ENCODE measurements at places on chromosomes 3 and 15.
A peak's percentile ranks its signal among the peaks of the same experiment; 100 is the strongest.

DNA sequence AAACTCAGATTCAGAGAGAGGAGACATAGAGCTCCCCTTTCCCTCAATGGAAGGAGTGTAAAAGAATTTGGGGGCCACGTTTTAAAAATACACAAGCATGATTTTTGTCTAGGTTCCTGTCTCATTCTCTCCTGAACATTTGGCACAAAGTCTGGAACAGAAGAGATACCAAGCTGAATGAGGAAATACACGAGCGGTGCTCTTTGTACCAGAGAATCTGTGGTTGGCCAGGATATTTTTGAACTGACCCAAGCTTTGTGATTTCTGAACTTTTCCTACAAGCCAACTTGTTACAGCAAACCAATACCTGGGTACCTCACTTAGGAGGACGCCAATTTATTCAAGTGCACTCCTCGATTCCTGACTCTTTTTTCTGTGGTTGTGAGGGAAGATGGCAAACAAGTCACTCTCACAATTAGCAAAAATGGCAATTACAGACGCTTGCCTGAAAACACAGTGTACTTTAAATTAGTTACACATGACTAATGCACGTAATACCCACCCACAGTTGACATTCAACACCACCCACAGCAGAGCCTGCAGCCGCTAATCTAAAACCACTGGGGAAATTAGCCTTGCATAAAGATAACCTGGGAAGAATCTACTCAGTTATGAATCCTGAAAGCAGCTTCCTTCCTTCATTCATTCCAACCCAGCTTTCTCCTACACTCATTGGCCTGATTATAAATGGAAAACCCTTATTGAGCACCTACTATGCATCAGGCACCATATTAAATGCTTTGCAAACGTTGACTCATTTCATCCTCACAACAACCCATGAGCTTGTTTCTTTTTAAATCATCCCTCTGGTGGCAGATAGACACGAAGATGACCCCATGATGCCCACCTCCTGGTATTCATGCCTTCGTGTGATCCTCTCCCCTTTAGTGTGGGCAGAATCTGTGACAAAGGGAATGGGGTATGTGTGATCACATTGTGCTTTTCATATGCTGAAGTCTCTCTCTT is 293.5 kb downstream of the KBTBD8 start:
- no peak for DNase-seq

- DNase-seq = no peak
These were observed 370.4 kb upstream of the CDIN1 start for GRCh38 chr15:36208868-36209582.

DNA sequence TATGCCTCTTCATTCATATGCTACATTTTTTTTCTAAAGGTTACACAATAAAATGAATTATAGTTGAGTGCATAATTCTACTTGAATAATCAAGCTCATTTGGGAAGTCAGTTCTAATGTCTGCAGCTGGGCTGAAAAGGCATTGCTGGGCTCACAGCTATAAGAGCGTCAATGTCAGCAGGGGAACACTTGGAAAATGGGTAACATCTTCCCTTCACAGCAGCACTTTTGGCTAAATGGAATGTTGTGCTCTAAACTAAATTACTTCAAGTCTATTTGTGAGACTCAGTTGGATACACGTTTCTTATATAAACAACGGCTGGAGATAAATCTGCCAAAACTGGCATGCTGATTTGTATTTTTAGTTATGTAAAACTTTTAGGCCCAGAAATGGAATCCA is 357.8 kb downstream of the TBL1XR1 start:
- no peak for DNase-seq

- no peak for DNase-seq
These were observed 15.6 kb upstream of the RAF1 start for GRCh38 chr3:12679468-12679867.

DNA sequence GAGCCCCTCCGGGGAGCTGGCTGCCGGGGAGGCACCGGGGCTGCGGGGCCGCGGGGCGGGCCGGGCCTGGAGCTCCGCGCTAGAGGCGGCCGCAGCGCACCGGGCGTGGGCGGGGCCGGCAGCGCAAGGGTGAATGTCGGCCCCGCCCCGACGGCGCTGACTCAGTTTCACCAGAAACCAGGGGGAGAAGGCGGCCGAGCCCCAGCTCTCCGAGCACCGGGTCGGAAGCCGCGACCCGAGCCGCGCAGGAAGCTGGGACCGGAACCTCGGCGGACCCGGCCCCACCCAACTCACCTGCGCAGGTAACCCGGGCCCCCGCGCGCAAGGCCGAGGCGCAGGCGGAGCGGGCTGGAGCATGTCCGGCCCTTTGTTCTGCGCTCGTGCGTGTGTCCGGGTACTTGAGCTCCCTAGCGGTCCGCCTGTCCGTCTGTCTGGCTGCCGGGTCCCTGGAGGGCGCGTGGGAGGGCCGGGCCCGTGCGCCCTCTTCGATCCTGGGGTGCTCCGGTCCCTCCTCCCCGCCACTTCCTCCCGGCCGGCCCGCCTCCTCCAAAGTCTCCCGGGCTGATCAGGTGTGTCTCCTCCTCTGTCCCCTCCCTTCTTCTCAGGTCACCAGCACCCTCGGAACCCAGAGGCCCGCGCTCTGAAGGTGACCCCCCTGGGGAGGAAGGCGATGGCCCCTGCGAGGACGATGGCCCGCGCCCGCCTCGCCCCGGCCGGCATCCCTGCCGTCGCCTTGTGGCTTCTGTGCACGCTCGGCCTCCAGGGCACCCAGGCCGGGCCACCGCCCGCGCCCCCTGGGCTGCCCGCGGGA is at the start of gene SPINT1:
SPINT1 (plus strand) TSS at position 164 of the 811 bp plus-strand sequence; CDS start at position 671, 507 bp downstream.
- no peak for DNase-seq

- DNase-seq = no peak
These were observed 374.3 kb downstream of the RBMS3 start for GRCh38 chr3:29655015-29655747.

DNA sequence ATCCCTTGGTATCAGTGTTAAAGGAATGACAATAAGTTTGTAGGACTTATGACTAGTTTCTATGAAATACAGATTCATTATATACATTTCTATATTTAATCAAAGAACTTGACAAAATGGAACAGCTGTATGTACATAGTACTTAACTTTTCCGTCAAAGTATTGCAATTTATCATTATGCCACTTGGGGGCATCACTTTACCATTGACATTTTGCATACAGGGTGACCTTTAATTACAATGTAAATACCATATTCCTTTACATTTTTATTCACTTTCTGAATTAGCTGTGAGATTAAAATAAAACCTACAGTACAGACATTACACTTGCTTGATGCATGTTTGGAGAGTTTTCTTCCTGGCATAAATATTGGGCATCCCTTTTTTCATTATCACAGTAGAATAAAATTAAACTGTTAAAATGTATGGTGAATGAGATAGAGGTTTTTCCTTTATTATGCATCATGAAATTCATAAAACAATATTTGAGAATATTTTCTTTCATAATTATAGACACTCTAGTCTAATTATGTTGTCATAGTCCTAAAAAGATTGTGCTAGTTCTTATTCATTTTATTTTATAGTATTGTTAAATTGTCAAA is 6.9 kb downstream of the NEK11 start:
- DNase-seq = peak; percentile 15

DNA sequence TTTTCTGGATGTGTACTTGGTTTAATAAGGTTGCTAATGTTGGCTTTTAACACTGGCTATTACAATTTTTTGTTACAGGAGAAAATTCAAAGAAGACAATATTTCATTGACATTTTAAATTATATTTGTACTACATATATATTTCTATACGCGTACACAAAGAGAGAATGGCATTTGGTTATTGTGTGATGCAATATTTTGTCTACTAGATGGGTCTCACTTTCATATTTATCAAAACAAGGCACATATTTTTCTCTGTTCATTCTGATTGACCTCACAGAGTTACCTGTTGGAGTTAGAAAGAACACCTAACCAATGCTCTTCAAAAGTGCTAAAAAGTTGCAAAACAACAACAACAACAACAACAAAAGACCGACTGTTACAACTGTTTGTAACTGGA is 50.2 kb upstream of the VGLL3 start:
- no peak for DNase-seq

DNA sequence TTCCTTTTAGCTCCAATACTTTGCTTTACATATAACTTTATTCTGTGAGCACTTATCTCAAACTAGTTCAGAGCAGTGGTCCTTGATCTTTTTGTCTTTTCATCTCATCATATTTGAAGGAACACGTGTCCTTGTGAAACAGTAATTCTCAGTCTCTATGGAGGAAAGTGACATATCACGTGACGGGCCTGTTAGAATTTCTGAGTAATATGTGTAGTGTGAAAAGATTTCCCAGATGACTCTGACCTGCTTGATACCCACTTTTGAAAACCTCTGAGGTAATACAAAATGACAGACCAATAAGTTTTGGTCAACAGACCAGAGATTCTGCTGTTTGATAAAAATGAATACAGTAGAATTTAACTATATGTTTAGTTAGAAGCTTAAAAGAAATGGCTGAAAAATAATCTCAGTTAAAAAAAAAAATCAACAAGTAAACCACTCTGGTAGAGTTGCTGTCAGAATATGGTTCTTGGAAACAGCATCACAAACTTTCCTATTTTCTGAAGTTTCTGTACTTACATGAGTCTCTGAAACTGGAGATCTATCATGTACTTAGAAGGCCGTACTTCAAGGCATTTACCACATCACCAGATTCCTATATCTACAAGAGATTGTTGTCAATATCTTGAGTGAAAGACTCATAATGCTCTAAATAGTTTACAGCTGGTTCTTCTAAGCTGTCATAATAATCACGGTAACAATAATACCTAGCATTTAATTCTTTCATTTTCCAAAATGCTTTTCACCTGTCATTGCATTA is 590.2 kb upstream of the TBL1XR1 start:
- DNase-seq = no peak

GRCh38 chr15:70344666-70345065 is 246.9 kb upstream of the TLE3 start:
- peak; percentile 69 for DNase-seq

DNA sequence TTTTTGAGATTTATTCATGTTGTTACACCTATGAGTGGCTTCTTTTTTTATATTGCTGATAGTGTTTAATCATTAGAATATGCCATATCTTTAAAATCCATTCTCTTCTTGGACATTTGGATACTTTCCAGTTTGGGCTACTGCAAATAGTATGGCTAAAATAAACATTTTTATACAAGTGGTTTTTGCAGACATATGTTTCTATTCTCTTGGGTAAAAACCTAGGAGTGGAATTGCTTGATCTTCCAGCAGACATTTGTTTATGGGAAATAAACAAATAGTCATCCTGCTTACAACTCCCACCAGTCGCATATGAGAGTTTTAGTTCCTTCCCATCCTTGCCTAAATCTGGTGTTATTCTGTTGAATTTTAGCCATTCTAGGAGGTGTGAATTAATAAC is 193.1 kb downstream of the ALCAM start:
- no peak for DNase-seq
